ENCODE measurements at places on chromosomes 4 and X.

GRCh38 chr4:110200689-110201088, 2.3 kb upstream of the ELOVL6 start:
- no peak for DNase-seq

DNA sequence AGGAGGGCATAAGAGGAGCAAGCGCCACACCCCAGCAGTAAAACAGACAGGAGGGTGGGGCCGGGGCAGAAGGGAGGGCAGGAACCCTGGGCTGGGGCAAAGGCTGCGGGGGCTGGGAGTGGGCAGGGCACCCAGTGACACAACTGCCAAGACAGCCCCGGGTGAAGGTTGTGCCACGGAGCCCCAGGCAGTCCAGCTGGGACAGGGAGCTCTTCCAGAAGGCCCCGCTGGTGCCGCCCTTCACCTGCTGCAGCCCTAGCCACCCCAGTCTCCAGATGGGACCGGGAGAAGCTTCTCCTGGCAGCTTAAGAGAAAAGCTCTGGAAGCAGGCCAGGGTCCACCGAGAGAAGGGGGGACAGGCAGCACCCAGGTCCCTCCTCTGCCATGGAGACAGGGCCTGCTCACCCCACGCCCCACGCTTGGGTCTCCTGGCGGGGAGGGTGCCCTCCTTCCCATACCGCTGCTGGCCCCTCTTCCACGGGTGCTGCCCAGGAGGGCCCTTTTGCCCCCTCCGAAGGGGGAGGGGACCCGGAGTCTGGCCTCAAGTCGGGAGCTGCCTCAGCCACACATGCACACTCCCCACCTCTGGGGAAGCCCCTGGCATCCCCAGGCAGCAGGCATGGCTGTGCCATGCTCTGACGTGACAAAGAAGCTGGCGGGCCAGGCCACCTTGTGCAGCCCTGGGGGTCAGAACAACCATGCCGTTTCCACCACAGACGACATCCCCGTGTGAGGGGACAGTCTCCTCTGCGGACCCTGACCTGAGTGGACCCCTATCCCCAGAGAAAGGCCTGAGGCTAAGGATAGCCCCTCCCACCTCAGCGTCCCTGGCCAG, 1.5 kb downstream of the DGKQ start:
- DNase-seq, result no peak

DNA sequence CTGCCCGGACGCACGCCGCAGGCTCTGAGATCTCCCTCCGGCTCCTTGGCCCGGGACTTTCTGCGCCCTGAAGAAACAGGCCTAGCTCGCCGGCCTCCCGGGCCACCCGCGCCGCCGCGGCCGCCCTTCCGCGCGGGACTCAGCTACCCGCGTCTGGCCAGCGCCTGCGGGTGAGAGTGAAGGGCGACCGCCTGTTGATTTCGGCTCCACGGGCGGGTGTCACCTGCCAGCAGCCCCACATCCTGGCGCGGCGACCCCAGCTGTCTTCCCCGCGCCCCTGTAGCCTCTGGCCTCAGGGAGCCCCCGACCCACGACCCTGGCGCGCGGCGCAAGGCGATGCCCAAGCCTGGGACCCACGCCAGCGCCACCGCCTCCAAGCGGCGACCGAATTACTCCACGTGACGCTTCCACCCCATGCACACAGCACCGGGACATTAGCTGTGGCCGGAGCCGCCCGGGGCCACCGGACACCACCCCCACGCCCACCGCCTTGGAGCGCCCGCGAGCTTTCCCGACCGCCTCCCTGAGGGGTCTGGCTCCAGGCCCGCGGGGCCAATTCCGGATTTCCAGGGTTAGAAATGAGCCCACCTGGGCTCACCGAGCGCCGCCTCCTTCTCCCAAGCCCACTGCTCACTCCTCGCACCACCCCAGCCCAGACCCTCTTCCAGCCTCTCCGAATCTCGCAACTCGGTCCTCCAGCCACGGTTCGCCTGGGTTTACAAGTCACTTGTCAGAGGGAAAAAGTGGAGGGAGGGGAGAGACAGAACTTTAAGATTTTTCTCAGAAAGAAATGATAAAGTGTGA, 10.2 kb downstream of the ARX start:
- no peak for DNase-seq

- DNase-seq, result no peak
Observed at GRCh38 chr4:112085156-112086035, 59.9 kb upstream of the FAM241A start.

GRCh38 chrX:39948582-39948981, 149.2 kb downstream of the BCOR start:
- DNase-seq, result no peak

DNA sequence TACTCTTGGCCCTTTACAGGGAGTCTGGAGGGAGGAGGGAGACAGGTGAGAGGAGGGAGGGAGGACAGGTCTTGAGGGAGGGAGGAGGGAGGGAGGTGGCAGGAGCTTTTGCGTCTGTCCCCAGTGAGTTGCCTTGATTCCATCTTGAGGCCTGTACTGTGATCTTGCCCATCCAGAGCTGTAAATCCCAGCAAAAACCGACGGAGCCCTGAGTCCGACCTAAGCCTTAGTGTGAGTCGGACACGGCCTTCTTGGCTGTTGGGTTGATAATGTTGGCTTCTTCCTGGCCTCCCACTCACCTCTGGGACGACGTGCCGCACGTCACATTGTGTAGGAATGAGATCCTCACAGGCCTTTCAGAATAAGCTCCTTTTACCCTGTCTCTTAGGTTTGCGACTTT, 72.5 kb downstream of the RGS12 start:
- no peak for DNase-seq

DNA sequence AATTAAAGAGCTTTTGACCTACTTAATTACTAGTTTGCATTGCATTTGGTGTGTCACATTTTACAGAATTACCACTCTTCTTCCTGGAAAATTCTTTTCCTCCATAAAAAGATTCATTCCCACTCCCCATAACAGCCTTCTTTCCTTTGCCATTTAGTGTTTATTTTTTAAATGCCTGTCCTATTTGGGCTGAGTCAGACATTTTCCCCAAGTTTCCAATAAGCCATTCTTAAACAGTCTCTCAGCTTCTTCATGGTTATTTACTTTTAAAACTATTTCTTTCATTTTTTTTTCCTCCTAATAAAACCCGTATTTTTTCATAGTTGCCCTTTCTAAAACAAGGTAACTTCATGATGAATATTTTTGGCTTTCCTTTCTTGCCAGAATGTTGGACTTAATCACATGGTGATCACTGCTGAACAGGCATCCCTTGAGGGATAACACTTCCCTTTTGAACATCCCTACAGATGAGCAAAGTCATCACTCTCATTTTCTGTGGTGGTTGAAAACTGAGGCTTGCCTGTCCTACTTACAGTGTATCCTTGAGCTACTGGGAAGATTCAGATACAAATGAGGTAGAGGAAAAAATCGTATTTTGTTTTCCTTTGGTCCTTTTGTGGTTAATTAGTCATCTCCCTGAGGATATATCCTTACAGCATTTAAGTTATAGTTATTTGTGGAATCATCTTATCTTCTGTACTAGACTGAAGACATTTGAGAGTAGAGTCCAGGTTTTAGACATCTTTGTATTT, 520.5 kb upstream of the NR3C2 start:
- DNase-seq, result no peak

GRCh38 chrX:66019310-66019652, 20.6 kb downstream of the VSIG4 start:
- DNase-seq, result no peak

DNA sequence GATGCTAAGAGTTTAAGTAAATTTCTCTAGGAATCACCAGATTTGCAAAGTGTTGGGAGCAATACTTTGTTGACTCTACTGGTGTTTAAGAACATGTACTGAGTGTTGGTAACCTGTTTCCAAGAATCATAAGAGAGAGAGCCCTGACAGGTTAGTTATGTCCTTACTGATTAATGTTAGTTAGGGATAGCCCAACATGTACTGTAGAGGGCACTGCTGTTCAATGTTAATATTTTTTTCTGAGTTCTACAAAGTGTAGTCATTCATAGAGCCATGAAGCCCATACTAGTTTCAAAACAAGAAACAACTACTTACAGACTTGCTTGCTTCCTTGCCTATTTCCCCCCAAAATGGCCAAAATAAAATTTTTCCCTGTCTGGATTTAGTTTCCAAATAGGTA, 11.9 kb downstream of the TMPRSS11D start:
- DNase-seq, result no peak

DNA sequence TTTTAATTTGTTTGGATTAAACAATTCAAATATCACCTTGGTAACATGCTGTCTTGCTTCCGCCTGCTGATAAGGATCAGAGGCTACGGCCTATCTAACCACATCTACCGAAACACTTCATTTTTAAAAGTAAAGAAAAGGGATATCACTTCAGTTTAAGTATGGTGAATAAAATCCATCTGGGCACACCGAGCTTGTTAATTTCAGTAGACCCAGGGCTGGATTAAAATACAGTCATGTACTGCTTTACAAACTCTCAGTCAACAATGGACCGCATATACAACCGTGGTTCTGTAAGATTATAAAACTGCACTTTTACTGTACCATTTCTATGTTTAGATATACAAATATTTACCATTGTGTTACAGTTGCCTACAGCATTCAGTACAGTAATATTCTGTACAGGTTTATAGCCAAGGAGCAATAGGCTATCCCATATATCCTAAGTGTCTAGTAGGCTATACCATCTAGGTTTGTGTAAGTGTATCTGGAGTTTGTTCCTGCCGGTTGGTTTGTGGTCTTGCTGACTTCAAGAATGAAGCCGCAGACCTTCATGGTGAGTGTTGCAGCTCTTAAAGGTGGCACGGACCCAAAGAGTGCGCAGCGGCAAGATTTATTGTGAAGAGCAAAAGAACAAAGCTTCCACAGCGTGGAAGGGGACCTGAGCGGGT, 40.0 kb downstream of the SEPTIN11 start:
- peak; percentile 3 for DNase-seq

DNA sequence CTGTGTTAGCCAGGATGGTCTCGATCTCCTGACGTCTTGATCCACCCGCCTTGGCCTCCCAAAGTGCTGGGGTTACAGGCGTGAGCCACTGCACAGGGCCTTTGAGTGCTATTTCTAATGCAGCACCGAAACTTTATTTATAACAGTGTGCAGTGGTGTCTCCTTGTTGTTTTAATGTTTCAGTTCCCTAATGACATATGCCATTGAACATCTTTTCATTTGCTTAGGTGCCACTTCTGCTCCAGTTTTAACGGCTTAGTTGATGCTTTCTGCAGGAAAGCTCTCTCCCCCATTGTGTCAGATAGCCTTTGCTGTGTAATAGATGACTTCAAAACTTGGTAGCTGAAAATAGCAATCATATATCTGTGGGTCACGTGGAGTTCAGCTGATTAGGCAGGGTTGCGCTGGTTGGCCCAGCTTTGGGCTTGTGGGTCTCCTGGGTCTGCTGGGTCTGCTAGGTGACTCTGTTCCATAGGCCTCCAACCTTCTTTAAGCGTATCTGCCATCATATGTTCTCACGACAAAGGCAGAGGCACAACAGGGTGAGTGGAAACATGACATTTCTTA, 76.4 kb upstream of the SHISA3 start:
- no peak for DNase-seq

DNA sequence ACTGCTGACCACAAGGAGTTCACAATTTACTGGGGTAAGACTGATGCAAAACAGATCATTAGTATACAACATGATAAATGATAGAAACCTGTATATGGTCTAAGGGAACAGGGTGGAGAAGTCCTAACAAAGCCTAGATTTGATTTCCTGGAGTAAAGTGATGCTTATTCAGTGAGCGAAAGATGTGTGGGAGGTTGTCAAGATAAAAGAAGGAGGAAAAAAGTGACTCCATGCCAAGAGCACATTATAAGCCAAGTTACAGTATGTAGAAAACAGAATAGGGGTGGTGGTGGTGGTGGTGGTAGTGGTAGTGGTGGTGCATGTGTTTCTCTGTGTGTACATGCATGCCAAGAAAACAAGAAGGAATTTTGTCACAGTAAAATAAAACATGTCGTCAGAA, 325.2 kb downstream of the MAPK10 start:
- DNase-seq, result no peak

DNA sequence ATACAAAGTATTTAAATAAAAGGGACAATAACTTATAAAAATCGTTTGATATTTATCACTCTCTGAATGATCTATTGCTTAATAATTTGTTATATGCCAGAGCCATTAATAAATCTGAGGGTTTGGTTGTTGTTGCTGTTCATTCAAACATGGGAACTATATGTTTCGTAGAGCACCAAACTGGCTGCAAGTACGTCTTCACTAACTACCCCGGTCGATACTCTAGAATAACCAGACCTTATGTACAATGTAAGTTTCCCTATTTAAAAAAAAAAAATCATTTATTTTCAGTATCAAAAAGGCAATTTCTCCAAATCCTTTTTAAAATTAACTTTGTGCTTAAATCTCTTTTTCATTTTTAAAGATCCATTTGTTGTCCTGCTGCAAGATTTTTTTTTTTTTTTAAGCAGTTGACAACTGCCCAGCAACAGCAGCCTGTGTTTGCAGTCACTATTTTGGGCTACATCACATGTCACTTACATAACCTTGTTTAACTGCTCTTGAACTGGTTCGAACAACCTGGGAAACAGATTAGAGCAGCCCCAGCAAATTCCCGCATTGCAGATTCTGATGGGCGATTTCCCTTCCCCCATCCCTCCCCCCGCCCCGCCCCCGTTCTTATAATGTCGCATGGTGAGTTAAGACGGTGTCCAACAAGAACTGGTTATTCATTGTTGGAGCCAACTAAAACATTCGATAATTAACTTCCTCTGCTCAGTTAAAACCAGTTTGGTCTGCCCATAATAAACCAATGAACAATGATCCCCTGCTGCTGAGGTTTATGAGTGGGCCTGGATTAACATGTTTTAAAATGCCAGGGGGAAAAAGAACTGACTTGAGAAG, 238.9 kb downstream of the NR3C2 start:
- no peak for DNase-seq

- DNase-seq, result no peak
Observed at GRCh38 chr4:141054446-141054845, 78.8 kb downstream of the RNF150 start.

GRCh38 chr4:133929531-133930239, 271.9 kb downstream of the PABPC4L start:
- DNase-seq, result no peak

DNA sequence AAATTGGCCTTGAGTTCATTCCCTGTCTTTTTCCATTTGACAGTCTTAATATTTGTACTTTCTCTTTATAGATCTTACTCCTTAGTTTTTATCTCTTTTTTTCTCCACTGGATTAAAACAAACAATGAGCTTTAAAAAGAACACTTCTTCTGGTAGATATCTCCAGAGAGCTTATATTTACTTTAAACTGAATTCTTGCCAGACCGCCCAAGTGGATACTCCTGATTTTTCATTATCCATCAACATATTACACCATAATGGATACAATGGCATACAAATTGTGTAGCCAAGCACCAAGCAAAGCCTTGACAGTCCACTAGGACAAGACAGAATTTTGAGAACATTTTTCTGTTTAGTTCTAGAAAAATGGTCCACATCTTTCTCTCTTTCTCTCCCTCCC, 18.9 kb downstream of the TMSB4X start:
- DNase-seq, result no peak

DNA sequence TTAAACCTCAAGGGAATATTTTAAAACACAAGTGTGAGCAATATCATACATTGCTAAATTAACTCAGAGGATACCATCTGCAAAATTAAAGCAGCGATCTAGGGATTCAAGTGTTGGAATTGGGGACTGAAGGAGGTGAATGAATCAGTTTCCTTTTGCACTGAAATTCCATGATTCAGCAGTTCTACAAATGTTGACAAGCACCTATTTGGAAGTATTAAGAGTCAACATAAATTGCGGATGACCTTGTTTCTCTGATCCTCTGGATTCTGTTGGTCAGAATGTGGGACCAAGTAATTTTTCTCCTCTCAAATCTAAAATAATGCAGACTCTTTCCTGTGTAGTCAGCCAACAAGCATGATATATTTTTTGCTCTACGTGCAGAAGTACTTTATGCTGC, 78.8 kb downstream of the LDB2 start:
- no peak for DNase-seq

GRCh38 chr4:48250343-48250742, 19.3 kb downstream of the TEC start:
- no peak for DNase-seq
